ENCODE measurements at places on chromosomes 3 and 15. TPM values are rescaled to one million over a fixed set of nuclear protein-coding genes. Genes with fewer than 3 reads are reported as not detected.

SEC11A gene
- 79.5 TPM for total RNA-seq

SNX22 gene
- total RNA-seq = 7.7 TPM

IGF2BP2 gene
- 20.0 TPM for total RNA-seq

CAMP gene
- total RNA-seq = not detected

CYP11A1 gene
- total RNA-seq = not detected

STX19 gene
- total RNA-seq = not detected

KLHL40 gene
- 0.41 TPM for total RNA-seq

ARPP21 gene
- total RNA-seq = 459 TPM

MAPK6 gene
- total RNA-seq = 106 TPM

SCN11A gene
- total RNA-seq = under 0.01 TPM

CPN2 gene
- not detected for total RNA-seq

SOX14 gene
- not detected for total RNA-seq

RAD51 gene
- total RNA-seq = 0.82 TPM

SPINK8 gene
- not detected for total RNA-seq

TERC gene
- 61.1 TPM for total RNA-seq

ERC2 gene
- total RNA-seq = 77.9 TPM

ROPN1B gene
- total RNA-seq = 2.0 TPM

SEMA3F gene
- total RNA-seq = 9.4 TPM

HRG gene
- not detected for total RNA-seq

SCN5A gene
- total RNA-seq = 1.2 TPM

MCTP2 gene
- total RNA-seq = 1.2 TPM

ITIH1 gene
- total RNA-seq = not detected

ADAMTS9 gene
- 24.1 TPM for total RNA-seq

ROPN1 gene
- not detected for total RNA-seq

TGM4 gene
- not detected for total RNA-seq

CNTN3 gene
- 50.1 TPM for total RNA-seq

GOLGA6L2 gene
- not detected for total RNA-seq

SCAPER gene
- 76.6 TPM for total RNA-seq

KNL1 gene
- total RNA-seq = 6.5 TPM

UBA3 gene
- 105 TPM for total RNA-seq

ZMYND10 gene
- total RNA-seq = 3.7 TPM

CD200R1L gene
- total RNA-seq = not detected

COL6A5 gene
- under 0.01 TPM for total RNA-seq

IVD gene
- 15.1 TPM for total RNA-seq

GPR15 gene
- not detected for total RNA-seq

SERINC4 gene
- total RNA-seq = 0.41 TPM

GRM7 gene
- total RNA-seq = 101 TPM

LTK gene
- not detected for total RNA-seq

TRIM42 gene
- total RNA-seq = not detected

PPP1R14D gene
- total RNA-seq = not detected

TP63 gene
- 0.41 TPM for total RNA-seq

CKMT1B gene
- total RNA-seq = 7.7 TPM
